ENCODE measurements at places on chromosomes 6 and 20.

- DNase-seq: no peak
These were observed 723 bp downstream of the MANEA start for GRCh38 chr6:95578106-95578410.

DNA sequence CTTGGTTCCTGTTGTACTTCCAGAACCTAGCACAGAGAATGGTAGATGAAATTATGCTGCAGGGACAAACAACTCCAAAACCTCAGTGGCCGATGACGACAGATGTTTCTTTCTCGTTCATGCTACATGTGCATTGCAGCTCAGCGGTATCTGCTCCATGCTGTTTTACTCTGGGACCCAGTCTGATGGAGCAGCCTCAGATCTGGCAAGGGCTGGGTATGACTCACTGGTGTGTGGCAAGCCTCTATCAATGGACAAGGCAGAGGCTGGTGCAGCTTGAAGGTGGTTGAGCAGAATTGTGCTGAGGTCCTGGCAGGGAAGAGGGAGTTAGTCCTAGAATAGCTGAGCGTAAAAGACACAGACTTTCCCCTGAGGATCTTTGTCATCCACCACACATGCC, 10.3 kb upstream of the BLCAP start:
- peak; percentile 77 for DNase-seq

GRCh38 chr20:8265588-8265987, 133.5 kb downstream of the PLCB1 start:
- no peak for DNase-seq

DNA sequence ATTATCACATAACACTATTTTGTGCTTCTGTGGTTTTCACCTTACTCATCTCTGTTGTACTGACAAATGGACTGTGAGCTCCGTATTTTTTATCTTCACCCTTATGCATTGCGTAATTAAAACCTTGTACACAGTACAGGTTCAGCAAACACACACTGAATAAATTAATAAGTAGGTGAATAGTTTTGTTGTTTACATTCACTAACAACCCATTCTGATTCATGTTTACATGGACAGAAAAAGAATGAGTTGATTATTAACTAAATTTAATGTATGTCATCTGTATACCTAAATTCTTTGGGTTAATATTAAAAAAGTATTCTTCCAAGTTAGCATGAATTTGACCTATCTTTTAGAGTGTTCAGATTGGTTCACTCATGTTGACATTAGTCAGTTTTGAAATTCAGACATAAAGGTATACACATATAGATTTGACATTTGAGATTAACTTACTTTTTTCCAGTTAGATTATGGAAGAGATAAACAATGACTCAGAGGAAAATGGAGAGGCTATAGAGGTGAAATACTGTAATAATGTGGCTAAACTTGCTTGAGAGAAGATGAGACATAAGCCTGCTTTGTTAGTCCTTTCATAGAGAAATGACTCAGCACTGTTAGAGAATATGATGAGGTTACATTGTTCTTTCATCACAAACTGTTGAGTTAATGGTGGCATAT, 541.7 kb upstream of the FLRT3 start:
- peak; percentile 30 for DNase-seq

- no peak for DNase-seq
These were observed 3.8 kb downstream of the SLC44A4 start for GRCh38 chr6:31874836-31875572.

- DNase-seq: no peak
These were observed 22.7 kb downstream of the COL12A1 start for GRCh38 chr6:75183099-75183541.

- DNase-seq: no peak
These were observed 75.5 kb upstream of the DST start for GRCh38 chr6:56718236-56718635.

DNA sequence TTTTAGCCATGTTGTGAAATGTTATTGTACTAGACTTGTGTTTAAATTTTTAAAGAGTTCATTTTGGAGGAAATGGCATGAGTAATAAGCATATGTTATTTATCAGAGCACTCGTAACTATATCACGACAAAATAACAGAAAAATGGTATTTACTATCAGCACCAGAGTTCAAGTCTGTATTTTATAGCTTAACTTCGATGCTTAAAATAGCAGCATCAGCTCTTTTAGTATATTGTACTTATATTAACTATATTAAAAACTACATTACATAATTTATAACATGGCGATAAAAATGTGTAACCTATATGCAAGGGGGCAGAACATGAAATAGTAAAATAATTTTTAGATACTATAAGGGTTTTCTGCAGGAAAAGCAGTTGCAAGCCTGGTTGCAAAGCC, 52.9 kb downstream of the ABRACL start:
- no peak for DNase-seq

GRCh38 chr6:44002593-44003344, 124.5 kb downstream of the MRPL14 start:
- peak; percentile 61 for DNase-seq

GRCh38 chr6:21885532-21886114, 292.1 kb downstream of the SOX4 start:
- DNase-seq: peak; percentile 88

DNA sequence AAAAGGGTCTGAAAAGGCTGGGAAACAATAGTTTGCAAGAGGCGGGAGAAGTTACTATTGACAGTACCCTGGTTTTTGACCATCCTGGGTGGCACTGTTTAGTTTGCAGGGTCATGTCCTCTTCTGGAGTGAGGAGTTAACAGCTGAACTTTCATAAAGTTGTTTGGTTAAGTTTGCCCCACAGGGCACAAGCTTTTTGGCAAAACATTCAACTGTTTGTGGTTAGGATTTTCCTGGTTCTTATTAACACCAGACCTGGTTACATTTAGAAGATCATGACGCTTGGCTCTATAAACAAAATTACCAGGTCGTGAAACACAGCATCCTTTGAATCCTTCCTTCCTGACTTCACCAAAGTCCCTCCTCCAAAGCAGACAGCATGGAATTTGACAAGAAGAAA, 106.1 kb downstream of the RIN2 start:
- peak; percentile 54 for DNase-seq

GRCh38 chr6:3835055-3835731, 14.0 kb upstream of the FAM50B start:
- DNase-seq: no peak

- peak; percentile 57 for DNase-seq
These were observed 16.5 kb downstream of the SMLR1 start for GRCh38 chr6:130843575-130844320.

DNA sequence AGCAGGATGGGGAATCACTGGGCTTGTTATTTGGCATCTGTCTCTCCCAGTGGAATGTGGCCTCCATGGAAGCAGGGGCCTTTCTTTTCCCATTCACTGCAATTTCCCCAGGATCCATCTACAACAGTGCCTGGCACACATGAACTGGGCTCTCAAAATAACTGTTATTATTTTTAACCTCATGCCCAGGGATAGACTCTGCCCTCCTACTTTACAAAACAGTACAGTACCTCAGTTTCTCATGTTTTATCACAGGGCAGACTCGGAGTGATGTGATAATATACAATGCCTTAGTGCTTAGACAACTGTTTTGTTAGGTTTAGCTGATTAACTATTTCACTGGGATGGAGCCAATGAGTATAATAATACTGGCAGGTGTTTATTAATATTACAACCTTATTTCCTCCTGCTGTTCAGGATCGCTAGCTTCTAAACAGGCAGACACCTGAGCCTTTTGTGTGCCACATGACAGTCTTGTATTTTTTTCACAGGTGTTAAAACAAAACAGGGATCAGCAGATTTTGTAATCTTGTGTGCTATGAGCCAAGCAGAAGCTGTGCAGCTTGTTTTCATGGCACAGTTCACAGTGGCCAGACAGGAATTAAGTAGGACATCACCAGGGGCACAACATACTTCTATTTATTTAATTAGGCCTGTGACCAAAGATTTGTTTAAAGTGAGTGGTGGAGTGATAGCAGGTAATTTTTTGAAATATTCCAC, 157.7 kb upstream of the EYA4 start:
- DNase-seq: no peak

DNA sequence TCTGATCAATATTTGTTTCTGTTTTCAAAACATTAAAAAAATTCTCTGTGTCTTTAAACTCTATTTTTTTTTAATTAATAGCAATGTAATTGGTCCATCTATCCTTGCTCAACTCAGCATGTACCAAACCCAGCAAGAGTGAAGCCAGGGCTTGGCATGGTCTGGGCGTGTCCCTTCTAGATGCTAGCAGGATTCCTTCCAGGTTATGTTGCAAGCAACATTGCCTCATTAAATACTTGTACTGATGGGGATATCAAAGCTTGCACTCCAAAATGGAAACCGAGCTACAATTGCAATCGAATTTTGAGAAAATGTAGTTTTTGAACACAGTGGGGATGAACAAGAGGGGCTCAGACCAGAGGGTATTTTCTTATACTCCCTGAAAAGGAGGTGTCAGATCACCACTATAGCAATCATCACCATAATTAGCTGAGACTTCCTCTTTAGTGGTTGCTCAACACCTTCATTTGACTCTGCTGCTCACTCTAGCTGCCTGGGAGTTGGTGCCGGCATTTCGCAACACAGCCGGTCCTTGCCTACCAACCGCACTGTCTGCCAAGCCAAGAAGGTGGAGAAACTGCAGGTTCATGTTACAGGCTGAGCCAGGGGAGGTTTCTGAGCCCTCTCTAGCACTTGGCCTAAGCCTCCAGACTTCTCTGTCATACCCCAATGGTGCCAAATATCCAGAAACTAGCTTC, 67.8 kb upstream of the RALGAPA2 start:
- DNase-seq: peak; percentile 49

- no peak for DNase-seq
These were observed 15.4 kb upstream of the KIAA1755 start for GRCh38 chr20:38275815-38276550.

DNA sequence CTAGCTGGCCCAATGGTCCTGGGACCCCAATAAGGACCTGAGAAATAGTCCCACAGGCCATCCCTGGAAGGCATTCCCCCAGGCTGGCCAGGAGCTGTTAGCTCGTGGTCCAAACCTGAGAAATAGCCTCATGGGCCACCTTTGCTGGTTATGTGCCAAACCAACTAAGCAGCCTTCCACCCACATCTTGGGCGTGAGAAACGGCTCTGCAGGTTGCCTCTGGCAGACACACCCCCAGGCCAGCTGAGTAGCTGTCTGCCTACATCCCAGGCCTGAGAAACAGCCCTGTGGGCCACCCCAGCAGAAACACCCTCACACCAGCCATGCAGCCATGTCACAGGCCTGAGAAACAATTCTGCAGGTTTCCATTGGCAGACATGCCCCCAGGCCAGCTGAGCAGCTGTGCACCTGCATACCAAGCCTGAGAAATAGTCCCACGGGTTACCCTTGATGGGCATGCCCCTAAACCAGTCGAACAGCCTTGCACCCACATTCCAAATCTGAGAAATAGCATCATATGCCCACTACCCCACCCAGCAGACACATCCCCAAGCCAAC, 567.8 kb upstream of the ID4 start:
- DNase-seq: no peak

DNA sequence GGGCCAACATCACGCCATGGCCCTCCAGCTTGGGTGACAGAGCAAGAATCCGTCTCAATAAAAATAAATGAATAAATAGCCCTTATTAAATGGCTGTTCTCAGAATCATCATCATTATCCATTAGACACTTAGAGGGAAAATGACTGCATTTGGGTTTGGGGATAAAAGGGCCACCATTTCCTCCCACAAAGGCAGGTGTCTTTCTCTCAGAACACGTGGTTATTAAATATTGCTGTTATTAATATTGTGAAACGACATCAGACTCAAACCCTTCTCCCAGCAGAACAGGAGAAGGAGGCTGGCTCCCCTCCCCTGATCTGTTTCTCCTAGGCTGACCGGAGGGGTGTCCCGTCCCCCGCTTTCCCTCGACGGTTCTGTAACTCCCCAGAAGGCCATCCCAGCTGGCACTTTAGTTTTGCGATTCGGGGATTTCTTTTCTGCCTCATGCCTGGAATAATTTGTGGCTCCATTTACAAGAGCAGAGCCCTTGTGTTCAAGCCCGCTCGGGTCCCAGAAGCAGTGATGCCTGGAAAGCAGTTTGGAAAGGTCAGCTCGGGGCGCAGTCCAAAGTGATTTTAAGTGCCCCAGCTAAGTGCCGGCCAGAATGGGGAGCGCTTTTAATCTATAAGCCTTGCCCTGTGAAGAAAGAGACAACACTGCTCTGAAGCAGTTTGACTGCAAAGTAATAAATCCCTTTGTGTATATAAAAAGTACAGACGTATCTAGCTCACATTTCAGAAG, 41.9 kb downstream of the EYA2 start:
- DNase-seq: no peak

- DNase-seq: no peak
These were observed 16.9 kb downstream of the SNPH start for GRCh38 chr20:1282966-1283365.

DNA sequence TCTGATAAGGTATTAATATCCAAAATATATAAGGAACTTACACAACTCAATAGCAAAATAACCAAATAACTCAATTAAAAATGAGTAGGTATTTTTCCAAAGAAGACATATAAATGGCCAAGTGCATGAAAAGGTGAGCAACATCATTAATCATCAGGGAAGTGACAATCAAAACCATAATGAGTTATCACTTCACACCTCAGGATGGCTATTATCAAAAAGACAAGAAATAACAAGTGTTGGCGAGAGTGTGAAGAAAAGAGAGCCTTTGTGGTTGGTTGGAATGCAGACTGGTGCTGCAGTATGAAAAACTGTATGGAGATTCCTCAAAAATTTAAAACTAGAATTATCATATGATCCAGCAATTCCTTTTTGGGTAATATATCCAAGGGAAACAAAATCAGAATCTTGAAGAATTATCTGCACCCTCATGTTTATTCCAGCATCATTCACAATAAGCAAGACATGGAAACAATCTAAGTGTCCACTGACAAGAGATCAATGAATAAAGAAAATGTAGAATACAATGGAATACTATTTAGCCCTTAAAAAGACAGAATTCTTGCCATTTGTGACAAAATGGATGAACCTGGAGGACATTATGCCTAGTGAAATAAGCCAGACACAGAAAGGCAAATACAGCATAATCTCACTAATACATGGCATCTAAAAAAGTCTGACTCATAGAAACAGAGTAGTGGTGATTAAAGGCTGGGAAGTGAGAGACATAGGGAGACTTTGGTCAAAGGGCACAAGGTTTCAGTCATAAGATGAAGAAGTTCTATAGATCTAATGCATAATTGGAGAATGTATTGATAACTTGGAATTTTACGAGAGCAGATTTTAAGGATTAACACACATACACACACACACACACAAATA, 175.6 kb downstream of the FOXA2 start:
- DNase-seq: no peak

DNA sequence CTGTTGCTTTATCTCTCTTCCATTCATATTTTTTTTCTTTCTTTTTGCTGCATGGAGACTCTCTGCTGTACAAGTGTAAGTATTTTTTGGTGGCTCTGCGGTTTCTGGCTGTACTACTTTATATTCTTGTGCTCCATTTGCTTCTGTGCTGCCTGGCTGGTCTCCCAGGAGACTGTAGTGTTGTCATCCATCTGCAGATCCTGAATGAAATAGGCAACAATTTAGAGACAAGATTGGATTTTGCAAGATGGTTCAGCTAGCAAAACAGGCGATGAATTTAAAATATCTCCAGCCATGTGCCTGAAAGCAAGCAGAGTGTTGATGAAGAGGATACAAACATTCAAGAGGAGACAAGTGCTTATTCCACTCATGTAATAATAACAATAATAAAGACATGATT, 75.1 kb upstream of the SCGN start:
- DNase-seq: peak; percentile 41

- no peak for DNase-seq
These were observed at the start of gene PTGIS for GRCh38 chr20:49567421-49568277. TSS of gene PTGIS (minus strand) at chr20:49568137. CDS start at chr20:49568116, 21 bp downstream.
